ENCODE measurements at places on chromosomes 1 and 21. TPM values are rescaled to one million over a fixed set of nuclear protein-coding genes. Genes with fewer than 3 reads are reported as not detected.

DNA sequence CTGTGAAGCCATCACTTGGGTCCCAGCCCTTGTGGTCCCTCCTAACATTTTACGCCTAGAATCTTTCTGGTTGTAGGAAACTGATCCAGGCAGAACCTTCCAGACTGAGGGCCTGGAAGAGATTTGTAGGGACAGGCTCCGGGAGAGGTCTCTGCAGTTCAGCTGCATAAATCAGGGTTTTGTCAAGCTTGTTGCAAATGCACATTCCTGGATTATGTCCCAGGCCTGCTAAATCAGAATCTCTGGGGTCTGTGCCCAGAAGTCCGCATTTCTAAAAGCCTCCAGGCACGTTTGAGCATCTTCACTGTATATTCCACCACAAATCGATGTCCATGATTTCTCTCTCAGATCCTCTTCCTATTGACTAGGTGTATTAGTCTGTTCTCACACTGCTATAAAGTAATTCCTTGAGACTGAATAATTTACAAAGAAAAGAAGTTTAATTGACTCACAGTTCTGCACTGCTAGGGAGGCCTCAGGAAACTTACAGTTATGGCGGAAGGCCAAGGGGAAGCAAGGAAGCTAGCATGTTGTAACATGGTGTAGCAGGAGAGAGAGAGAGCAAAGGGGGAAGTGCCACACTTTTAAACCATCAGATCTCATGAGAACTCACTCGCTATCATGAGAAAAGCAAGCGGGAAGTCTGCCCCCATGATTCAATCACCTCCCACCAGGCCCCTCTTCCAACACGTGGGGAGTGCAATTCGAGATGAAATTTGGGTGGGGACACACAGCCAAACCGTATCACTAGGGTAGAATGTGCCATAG is 1.2 kb upstream of the FHAD1 start:
- no peaks in the 10 kb centered on the region for H3K27me3 ChIP-seq
- no peak for DNase-seq
- H3K4me3 ChIP-seq: no peak overlapping the region
- H3K36me3 ChIP-seq: no peaks in the 10 kb centered on the region
- H3K27ac ChIP-seq: peak overlapping the region; percentile 38
- no peaks in the 10 kb centered on the region for H3K4me1 ChIP-seq

- no peak overlapping the region for H3K4me3 ChIP-seq
- DNase-seq: peak; percentile 50
- H3K36me3 ChIP-seq: no peaks in the 10 kb centered on the region
- H3K27me3 ChIP-seq: no peaks in the 10 kb centered on the region
Measured at GRCh38 chr1:110433803-110434202, 17.1 kb upstream of the PROK1 start.

The MYOC gene
- not detected for total RNA-seq

The CYP4A11 gene
- total RNA-seq: 457 TPM

GRCh38 chr1:923131-923990 is at the start of gene SAMD11:
Gene SAMD11 (plus strand): TSS chr1:923923. CDS start chr1:924432, 509 bp downstream.
- DNase-seq: peak; percentile 78
- H3K4me1 ChIP-seq: peaks cover 37% of the 10 kb centered on the region
- peak within 1 kb of the TSS; percentile 61 for H3K4me3 ChIP-seq
- peaks cover 3% of the 10 kb centered on the region for H3K27me3 ChIP-seq

The CFHR3 gene
- 64.2 TPM for total RNA-seq

DNA sequence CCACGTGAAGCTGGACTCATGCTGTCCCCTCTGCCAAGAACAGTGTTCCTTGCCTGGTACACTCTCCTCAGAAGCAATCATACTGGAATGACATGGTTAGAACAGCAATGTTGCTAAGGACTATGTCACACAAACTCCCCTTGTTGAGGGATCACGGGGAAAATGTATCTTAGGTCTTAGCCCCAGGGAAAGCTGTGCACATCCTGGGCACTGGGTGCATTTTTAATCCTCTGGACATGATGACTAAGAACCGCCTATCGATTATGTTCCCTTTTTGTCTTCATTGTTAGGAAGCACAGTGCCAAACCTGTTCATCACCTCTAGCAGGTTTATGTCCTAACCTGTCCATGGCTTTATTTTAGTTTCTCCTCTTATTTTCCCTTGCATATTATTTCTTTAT is 115.1 kb downstream of the HIVEP3 start:
- H3K4me1 ChIP-seq: no peaks in the 10 kb centered on the region
- no peak overlapping the region for H3K27ac ChIP-seq
- H3K36me3 ChIP-seq: no peaks in the 10 kb centered on the region

Measured in liver (tissue), 10 donors.